ENCODE measurements at places on chromosomes 6 and 20.

- DNase-seq: no peak
Observed at GRCh38 chr6:90044833-90045381, 150.6 kb downstream of the GJA10 start.

- DNase-seq: no peak
Observed at GRCh38 chr6:67102743-67103142, 1395.7 kb upstream of the EYS start.

DNA sequence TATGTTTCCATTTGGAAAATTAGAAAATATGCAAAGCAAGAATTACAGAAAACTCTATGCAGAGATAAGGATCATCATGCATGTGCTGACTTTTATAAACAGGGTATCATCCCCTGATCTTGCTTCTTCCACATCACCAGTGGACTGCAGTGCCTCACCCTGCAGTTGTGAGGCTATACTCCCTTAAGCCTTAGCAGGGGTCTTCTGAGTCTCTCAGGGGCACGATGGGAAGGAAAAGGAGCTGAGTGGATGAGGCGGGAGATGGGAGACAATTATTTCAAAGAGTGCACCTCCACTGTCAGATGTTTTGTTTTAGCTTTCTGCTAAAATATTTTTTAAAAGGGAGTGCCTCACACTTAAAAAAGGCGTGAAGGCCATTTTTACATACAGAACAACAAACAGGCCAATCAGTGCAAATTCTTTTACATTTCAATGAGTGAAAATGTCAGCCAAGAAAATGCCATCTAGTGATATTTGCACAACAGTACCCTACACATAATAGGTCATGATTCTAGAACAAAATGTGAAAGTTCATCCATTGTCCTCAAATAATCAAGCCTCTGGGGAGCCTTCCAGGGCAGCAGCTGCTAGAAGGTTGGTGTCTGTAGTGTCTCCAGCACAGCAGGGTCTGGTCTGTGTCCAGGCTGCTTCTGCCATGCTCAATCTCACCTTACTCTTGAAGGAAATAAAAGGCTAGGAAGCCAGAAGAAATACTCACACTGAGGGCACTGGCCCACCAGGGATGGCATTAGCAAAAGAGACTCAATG, 13.2 kb upstream of the SERPINB9 start:
- no peak for DNase-seq

- DNase-seq: no peak
Observed at GRCh38 chr6:146651482-146651863, 52.7 kb downstream of the ADGB start.

- DNase-seq: no peak
Observed at GRCh38 chr6:55836945-55837344, 38.4 kb downstream of the BMP5 start.

DNA sequence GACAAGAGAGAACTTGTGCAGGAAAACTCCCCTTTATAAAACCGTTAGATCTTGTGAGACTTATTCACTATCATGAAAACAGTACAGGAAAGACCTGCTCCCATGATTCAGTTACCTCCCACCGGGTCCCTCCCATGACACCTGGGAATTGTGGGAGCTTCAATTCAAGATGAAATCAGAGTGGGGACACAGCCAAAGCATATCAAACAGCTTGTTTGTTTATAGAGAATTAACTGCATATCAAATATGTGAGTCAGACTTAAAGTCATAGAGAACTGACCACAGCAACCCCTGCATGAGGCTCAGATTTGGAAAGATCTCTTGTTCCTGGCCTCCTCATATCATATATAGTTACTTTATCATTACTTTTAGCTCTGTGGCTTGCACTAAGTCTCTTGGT, 29.1 kb upstream of the HDAC2 start:
- DNase-seq: no peak

DNA sequence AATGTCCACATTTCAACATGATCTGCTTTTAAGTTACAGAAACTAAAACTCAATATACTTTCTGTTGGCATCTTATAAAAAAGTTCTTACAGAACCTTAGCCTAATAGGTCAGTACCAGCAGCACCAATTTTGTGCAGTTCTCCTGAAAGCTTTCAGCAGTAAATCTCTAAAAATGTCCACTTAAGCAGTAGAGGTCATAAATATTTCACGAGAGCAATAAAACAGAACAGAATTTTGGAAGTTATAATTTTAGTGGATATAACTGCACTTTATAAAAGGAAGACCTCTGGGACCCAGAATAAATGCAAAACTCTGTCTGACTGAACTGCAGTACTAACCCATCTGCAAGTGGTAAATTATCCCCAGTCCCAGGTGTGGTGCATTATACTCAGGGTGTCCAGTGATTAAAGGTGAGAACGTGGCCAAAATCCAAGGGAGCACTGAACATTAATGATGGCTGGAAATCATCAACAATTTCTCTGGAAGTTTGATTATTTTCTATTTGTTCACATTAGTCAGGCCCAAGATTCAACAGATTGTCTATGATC, 172.6 kb upstream of the RSPO3 start:
- DNase-seq: no peak

- DNase-seq: no peak
Observed at GRCh38 chr20:18907353-18907752, 93.8 kb downstream of the SCP2D1 start.

- DNase-seq: no peak
Observed at GRCh38 chr20:50891138-50891537, 40.1 kb downstream of the ADNP start.

GRCh38 chr20:36308986-36309385, 2.8 kb downstream of the DLGAP4 start:
- no peak for DNase-seq

- no peak for DNase-seq
Observed at GRCh38 chr6:70846207-70846835, 110.5 kb downstream of the B3GAT2 start.
